A172 (cell line): ENCODE measurements at places on chromosomes 13 and 19.

GRCh38 chr13:67859904-67860303 is 629.8 kb upstream of the PCDH9 start:
- DNase-seq = no peak

- DNase-seq = no peak
Observed at GRCh38 chr13:20682061-20682460, 21.4 kb upstream of the IL17D start.

- DNase-seq = no peak
Observed at GRCh38 chr19:54532528-54532927, 29.9 kb downstream of the LAIR2 start.

DNA sequence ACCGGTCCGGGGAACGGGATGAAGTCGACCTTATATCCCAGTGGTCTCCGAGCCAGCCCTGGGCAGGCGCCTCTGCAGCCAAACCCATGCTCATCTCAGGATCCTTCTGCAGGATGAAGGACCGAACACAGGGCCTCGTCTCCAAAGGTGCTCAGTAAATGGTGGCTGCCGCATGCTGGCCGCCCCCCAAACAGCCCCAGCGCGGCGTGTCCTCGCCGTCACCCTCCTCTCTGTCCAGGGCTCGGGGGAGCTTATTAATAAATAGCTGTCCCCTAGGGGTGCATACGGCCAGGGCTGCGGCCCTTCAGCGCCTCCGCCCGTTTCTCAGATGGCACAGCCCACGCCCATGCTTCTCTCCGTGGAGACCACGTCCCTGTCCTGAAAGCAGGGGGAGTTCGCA is 32.6 kb upstream of the SPACA7 start:
- DNase-seq = no peak

GRCh38 chr13:50421473-50422130 is 406.4 kb downstream of the KCNRG start:
- peak; percentile 47 for DNase-seq

- no peak for DNase-seq
Observed at GRCh38 chr19:3642987-3643673, 16.5 kb upstream of the CACTIN start.

GRCh38 chr19:49057636-49058234 is at the start of gene CGB7:
Gene CGB7, minus strand, starts transcription at chr19:49057749. Its CDS starts 2,374 bp downstream, at chr19:49055375.
- DNase-seq = peak; percentile 52

GRCh38 chr19:16615808-16616207 is 12.2 kb downstream of the MED26 start:
- DNase-seq = no peak

GRCh38 chr19:49849433-49850220 is 1.3 kb upstream of the PTOV1 start:
- no peak for DNase-seq

DNA sequence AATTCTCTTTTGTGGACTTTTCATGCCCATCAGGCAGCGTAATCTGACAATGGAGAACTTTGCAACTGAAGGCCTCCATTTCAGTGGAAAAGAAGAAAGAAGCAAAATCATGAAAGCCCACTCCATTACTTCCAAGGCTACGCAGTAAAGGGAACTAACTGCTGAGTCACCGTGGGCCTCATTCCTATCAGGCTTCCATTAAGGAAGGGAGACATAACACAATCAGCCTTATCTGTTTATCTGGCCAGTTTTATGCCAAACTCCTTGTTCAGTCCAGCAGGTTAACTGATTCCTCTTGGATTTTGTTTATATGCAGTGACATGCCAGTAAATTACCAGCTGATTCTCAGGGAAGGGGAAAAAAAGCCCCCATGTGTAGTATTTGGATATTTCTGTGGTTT is 56.8 kb upstream of the KATNAL1 start:
- peak; percentile 27 for DNase-seq

DNA sequence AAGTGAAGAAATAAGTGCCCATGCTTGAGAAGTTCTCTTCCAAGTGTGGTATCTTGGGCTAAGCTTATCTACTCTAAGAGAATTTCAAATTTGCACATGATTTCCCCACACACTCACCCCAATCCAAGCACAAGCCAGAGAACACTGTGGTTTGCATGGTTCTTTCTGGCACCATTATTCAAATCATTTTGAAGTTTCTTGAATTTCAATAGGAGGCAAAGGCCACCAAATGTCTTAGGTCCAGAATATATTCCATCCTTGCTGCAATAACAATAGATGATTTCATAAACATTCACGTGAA is 359.7 kb downstream of the IRS2 start:
- no peak for DNase-seq

- no peak for DNase-seq
Observed at GRCh38 chr19:29988351-29988750, 46.3 kb downstream of the URI1 start.

DNA sequence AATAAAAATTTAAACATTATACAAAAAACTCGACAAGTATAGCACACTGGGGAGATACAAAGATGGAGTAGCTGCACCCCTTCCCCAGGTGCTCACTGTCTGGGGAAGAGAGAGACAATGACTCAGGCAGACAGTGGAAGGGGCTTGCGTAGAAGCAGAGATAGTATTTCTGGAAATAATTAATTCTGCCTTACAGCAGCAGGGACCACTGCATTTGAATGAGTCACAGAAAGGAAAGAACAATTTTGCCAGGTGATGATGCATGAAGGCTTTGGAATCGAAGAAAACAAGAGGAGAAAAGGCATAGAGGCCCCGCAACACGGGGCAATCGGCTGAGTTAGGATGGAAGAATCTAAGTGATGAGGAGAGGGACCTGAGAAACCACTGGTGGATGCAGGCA is 447.4 kb downstream of the EFNB2 start:
- DNase-seq = no peak

DNA sequence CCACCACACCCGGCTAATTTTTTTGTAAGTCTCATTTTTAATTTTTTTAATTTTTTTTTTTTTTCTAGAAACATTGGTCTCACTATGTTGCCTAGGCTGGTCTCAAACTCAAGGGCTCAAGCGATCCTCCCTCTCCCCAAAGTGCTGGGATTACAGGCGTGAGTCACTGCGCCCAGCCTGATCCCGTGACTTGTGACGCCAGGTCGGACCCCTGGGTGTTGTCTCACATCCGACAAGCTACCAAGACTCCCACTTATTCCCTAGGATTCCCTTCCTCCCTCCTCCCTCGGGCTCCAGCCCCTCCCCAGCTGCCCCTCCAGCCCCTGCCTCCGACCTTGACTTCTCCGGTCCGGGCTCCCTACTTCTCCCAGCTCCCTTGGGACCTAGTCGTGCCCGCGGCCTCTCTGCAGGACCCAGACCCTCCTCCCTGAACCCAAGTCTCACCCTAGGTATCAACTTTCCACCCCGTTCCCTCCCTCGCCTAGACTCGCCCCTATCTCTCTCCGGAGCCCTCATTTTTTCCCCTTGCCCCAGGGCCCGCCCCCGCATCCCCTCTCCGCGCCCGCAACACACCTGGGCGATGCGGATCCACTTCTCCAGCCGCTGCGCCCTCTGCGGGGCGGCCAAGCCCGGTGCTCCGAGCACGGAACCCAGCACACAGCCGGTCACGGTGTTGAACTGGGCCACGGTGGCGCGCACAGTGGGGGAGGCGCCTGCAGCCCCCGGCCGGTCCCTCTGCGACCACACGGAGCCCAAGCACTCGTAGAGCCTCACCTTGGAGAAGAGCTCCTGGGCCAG is 13.1 kb downstream of the RGL3 start:
- no peak for DNase-seq

DNA sequence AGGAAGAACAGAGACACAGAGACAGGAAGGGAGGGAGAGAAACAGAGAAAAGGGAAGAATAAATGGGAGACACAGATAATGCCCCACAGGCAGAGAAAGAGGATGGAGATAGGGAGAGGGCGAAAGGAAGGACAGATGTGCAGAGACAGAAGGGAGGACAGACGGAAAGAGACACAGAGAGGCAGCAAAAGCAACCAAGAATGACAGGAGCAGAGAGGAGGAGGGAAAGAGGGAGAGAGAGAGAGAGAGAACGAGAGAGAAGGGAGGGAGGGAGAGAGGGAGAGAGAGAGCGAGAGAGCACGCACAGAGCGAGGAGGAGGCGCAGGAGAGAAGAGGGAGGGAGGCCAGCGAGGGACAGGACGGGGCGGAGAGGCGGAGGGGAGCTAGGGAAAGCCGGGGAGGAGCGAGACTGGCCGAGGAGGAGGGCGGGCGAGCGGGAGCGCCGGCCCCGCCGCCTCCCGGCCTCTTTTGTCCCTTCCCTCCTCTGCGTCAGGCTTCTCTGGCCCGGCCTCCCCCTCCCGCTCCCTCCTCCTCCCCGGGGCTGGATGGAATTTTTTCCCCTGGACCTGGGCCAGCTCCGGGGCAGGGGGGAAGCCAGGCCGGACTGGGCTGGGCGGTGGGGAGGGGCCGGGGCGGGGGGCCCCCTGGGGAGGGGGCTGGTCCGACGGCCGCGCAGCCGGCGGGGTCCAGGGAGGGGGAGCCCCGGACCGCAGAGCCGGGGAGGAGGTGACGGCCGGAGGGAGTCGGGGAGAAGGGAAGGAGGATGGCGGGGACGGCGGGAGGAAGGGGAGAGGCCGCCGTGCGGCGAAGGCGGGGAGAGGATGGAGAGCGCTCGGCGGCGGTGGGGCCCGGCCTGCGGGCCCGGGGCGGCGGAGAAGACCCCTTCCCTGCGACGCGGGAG is 4.2 kb upstream of the SPACA6 start:
- peak; percentile 73 for DNase-seq

DNA sequence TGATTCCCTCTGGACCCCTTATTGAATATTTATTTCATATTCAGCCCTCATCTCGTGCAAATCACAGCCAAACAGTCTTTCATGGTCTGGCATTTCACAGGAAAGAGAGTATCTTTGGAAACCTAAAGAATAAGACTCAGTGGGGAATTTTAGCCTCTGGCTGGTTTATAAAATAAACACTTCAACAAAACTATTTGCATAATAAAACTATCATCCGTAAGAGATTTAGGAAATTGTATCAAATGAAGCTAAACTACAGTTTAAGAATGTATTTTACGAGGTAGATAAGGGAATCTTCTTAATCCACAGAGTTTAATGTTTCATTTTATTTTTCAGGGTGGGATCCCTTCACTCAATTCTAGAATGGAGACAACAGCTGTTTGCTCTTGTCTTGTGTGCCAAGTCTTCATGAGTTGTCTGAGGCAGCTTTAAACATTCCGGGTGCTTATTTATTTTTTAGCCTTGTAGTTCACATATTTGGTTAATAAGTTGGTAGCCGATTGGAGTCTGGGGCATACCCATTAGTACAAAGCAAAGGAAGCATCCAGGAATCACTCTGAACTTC is 634.4 kb upstream of the KLF12 start:
- no peak for DNase-seq

DNA sequence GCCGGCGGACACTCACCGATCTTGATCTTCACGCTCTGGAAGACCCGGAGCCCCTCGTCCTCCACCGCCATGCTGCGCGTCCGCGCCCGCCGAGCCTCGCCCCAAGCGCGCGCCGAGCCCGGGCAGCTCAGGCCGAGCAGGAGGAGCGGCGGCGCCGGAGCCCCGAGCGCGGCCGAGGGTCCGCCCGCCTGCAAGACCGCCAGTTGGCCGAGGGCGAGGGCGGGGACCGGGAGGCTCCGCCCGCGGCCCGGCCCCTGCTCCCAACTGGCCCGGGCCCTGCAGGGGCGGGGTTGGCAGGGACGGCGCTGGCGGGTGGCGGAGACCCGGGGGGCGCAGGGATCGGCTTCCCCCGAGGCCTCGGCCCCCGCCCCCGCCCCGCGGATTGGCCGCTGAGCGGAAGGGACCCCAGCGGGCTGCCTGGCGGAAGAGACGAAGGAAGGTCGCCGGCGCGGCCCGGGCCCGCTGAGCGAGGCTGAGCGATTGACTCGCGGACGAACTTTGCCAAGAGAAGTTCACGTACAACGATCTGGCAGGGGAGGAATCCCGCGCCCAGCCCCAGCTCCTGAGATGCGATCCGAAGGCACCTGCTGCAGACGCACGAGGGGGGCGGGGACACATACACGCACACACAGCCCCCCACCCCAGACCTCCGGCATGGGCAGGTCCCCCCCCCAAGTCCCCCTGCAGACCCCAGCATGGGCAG is at the start of gene RASA3:
RASA3 (minus strand) TSS at position 205 of the 703 bp plus-strand sequence; CDS start at position 71, 134 bp downstream.
- DNase-seq = peak; percentile 57

- no peak for DNase-seq
Observed at GRCh38 chr19:35554076-35554475, 8.7 kb downstream of the TMEM147 start.

DNA sequence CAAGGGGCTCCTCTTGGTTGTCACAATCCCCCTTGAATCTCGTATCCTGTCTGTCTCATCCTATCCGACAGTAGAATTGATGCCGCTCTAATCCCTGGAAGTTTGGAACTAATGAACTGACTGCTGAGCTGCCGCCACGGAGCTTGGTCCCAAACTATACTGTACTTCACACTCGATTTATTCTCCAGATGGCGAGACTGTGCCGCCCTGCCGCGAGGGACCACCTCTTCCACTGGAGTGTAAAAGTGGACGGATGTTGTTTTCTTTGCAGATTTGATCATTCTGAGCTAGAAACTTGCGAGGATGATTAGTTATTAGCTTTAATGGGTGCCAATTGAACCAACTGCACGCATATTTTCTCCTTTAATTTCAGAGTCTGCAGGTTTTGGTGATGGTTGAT is 117.2 kb downstream of the ZIC5 start:
- DNase-seq = no peak

- DNase-seq = no peak
Observed at GRCh38 chr13:23963947-23964346, 66.6 kb upstream of the C1QTNF9B start.

DNA sequence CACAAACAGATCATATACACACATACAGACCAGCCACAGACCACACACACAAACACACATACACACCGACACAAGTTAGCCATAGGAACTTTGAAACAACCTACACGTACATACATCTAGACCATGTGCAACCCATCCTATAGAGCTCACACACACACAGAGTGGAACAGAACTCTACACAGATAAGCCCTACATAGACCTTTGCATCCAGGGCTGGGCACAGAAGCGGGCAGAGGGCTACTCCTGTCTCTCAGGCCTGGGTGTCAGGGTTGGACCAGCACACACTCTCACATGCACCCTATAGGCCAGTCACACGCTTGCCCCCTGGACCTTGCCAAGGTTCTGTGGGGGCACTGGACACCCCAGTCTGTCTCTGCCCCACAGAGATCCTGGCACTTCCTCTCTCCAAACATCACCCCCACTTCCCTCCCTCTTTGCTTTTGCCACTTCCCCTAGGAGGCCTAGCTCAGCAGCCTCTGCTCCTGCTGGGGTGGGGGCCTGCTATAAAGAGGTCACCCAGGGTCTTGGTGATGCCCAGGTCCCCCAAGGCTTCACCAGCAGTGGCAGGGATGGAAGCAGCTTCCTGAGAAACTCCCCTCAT is 5.8 kb upstream of the JUNB start:
- peak; percentile 50 for DNase-seq

GRCh38 chr19:4007836-4008539 is 452 bp downstream of the PIAS4 start:
- no peak for DNase-seq
